Activated naive CD4-positive, alpha-beta T cell treated with anti-CD3 and anti-CD28 coated beads for 36 hours (primary cell): ENCODE measurements at places on chromosomes 7 and 10. TPM values are rescaled to one million over a fixed set of nuclear protein-coding genes. Genes with fewer than 3 reads are reported as not detected.

The MEIG1 gene
- total RNA-seq = 0.81 TPM

The CDHR1 gene
- total RNA-seq = 0.37 TPM

The GDF10 gene
- 0.19 TPM for total RNA-seq

The HMX2 gene
- total RNA-seq = 0.99 TPM

The ARHGEF5 gene
- total RNA-seq = 15.4 TPM

The AKR1C1 gene
- total RNA-seq = 1.1 TPM

The ETV1 gene
- total RNA-seq = not detected
